ENCODE measurements at places on chromosomes 16 and 17.

GRCh38 chr17:9533441-9533840, 42.2 kb downstream of the STX8 start:
- no peak for DNase-seq

- no peak for DNase-seq
Observed at GRCh38 chr16:1028056-1028455, 44.5 kb upstream of the SSTR5 start.

- DNase-seq: no peak
Observed at GRCh38 chr17:40462343-40463121, 19.3 kb downstream of the IGFBP4 start.

- DNase-seq: no peak
Observed at GRCh38 chr17:419073-419735, 66.6 kb upstream of the RPH3AL start.

- no peak for DNase-seq
Observed at GRCh38 chr17:74307984-74308773, 17.8 kb upstream of the KIF19 start.

DNA sequence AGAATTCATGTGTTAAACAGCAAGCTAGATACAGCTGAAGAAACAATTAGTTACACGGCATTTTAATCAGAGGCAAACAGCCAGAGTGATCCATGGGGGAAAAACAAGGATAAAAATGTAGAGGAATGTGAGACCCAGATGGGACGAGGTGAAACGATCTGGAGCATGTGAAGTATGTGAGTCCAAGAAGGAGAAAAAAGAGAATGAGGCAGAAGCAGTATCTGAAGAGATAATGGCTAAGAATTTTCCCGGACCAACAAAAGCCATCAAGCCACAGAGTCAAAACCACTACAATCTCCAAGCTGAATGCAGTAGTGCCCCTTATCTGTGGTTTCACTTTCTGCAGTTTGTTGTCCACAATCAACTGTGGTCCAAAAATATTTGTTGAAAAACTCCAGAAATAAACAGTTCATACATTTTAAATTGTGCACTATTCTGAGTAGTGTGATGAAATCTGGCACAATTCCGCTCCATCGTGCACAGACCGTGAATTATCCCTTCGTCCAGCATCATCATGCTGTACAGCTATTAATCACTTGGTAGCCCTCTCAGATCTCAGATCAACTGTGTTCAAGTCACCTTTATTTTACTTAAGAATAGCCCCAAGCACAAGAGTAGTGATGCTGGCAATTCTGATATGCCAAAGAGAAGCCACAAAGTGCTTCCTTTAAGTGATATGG, 18.8 kb downstream of the MYH10 start:
- DNase-seq: no peak

GRCh38 chr16:57282510-57283213, 1.8 kb downstream of the PLLP start:
- DNase-seq: no peak

DNA sequence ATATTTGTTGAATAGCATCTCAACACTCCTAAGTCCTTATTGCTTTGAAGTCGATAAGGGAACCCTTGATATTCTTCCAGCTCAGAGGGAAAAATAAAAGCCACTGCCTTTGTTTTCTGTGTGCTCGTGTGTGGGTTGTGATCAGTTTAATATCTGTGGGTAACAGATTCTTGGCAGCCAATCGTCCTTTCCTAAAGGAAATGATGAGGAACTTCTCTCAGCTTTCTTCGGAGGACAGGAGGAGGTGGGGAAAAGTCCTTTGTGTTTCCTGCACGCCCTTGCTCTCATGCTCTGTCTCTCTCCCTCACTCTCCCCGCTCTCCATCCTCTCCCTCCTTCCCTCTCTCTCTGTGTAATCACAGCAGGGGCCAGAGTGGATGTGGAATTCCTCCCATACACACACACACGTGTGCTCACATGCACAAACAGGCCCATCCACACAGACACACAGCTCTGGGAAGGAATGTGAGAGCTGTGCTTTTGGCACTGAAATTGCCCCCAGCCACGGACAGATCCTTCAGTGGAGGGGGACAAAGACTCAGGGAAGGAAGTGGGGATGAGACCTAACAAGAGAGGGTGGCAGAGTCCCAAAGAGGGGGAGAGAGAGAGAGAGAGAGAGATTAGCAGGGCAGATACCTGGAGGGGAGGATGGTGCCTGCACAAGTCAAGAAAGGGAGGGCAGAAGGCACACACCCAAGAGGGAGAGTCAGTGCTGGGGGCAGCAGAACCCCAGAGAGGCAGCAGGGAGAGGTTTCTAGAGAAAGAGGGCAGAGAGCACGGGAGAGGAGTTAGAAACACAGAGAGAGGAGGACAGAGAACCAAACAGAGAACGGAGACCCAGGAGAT, 83.5 kb upstream of the PLCG2 start:
- DNase-seq: no peak

DNA sequence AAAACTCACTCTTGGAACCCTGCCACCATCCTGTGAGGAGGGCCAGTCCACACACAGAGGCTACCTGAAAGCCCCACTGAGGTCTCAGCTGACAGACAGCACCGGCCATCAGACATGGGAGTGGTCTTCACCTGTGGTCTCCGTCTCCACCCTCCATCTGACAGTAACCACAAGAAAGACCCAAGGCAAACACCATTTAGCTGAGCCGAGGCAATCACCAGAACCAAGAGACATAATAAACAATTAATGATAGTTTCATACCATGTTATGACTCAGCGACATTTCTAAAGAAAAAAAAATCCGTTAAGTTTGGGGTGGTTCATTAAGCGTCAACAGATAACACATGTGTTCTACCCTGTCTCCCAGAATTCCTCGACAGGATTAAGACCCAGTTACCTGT, 6.1 kb upstream of the EVPLL start:
- DNase-seq: no peak

- DNase-seq: no peak
Observed at GRCh38 chr17:30309591-30309990, 17.8 kb upstream of the BLMH start.

GRCh38 chr17:35709874-35710273, 21.6 kb upstream of the RASL10B start:
- DNase-seq: no peak

- DNase-seq: no peak
Observed at GRCh38 chr17:75118307-75118706, 8.5 kb downstream of the ARMC7 start.

DNA sequence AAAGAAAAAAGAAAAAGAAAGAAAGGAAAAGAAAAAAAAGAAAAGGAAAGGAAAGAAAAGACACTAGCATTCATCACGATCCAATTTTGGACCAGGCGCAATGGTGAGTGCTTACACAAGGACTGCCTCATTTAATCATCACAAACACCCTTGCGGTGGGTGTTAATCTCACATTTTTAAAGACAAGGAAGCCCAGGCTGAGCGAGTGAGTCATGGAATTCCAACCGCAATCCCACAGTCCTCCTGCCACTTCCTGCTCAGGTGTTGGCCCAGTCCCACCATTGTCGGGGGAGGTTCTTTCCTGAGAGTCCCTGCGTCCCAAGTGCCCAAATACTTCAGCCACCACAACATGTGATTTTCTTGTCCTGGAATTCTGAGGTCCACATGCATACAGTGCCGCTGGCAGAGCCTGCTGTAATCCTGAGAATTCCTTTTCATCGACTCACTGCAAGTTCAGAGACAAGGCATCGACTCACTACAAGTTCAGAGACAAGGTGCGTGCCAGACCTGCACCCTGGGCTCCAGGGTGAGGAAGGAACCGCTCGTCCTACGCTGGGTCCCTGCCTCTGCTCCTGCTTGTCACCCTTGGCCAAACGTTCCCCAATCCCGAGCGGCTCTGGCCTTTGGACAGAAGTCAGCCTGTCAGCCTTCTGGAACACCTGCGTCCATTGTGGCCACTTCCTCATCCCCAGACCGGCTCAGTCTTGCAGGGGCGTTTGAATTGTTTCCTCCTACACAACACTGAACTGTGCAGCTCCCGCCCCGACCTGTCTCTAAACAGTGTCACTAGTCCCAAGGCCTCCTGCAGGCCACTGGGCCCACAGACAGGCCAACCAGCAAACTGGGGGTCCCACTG, 5.8 kb downstream of the ZG16B start:
- peak; percentile 92 for DNase-seq

GRCh38 chr17:12974005-12974531, 43.8 kb downstream of the ELAC2 start:
- no peak for DNase-seq

- DNase-seq: no peak
Observed at GRCh38 chr17:35073991-35074627, 10.6 kb upstream of the RFFL start.

DNA sequence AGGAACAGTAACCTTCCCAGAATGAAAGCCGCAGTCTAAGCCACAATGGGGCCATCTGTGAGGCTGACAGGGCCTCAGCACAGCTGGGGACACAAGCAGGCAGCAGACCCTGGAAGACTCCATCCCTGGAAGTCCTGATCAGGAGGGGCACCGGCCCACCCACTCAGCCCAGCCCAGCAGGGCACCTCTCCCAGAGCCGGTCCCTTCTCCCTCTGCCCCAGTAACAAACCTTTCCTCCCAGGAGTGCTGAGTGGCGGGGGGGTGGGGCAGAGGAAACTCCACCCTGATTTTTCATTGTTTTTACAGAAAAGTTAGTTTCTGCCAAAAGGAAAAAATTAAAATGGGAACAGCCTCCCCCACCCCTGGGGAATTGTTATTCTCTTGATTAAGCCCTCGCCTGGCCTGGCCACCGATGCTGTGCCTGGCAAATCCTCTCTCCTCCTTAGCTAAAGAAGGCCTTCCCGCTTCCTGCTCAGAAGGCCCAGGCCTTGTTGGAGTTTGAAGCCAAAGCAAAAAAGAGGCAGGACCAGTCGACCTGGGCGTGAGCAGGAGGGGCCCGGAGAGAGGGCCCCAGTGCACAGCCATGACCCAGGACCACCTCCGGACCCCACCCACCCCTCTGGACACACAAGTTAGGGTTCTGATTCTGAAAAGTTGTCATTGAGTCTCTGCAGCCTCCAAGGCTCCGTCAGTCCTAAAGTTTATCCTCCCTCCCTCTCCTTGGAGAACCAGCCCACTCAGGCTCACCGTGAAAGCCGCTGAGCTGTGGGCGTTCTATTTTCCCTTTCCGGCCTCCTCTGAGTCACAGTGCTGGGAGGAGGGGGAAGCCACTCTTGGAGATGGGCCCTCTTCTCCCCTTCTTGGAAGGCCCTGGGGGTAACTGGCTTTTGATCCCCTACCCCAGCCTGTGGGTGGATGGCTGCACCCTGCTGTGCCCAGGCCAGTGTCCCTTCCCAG, 128.4 kb upstream of the TNRC6C start:
- peak; percentile 45 for DNase-seq
